ENCODE measurements at places on chromosomes 7 and 10.
A peak's percentile ranks its signal among the peaks of the same experiment; 100 is the strongest.

GRCh38 chr10:123485341-123485960 is 180.7 kb upstream of the GPR26 start:
- DNase-seq = no peak

- no peak for DNase-seq
Measured at GRCh38 chr7:77687100-77687746, 9.0 kb upstream of the RSBN1L start.

DNA sequence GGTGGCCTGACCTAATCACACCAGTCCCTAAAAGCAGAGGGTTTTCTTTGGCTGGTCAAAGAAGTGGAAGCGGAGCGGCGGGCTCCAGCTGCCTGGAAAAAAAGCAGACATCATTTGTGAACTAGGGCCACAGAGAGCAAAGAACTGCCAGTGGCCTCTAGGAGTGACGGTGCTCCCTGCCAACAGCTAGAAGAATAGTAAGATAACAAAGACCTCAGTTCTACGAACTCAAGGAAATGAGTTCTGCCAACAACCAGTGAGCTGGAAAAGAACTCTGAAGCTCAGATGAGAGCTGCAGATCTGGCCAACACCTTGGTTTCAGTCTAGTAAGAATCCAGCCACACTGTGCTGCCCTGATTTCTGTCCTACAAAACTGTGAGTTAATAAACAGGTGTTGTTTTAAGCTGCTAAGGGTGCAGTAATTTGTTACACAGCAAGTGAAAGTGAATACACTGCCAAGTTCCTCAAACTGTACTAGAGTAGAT is 178.0 kb downstream of the SRPK2 start:
- DNase-seq = no peak

DNA sequence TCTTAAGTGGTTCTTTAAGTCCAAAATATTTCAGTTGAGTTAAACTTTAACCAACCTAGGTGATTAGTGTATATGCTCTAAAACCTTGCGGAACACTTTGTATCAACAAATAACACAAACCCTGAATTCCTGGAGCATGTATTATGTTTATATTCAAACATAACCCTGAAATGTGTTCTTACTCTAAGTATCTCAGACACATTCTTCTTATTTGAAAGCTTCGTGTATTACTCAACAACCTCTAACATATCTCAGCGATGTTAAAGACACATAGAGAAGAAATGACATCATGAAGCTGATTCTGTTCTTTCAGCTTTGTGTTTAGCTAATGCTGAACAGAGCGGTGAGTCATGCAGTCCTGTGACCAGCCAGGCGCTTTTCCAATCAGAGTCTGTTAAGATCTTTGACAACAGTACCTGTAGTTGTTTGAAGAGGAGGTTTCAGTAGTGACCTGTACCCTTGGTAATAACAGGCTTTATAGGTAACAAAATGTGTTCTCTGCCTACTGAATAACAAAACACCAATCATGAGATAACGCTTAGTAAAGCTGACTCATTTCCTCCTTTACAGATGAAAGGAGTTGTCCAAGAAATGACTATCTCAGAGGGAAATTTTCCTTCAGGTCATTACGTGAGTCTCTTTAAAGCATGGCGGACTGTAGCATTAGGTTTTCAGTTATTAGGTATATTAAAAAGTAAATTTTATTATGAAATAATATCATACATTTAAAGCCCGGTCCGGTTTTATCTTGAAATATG is 67.3 kb upstream of the KLF6 start:
- DNase-seq = peak; percentile 59

- no peak for DNase-seq
Measured at GRCh38 chr7:39416866-39417265, 149.3 kb upstream of the YAE1 start.

GRCh38 chr10:71370031-71370430 is 26.7 kb upstream of the CDH23 start:
- DNase-seq = no peak

DNA sequence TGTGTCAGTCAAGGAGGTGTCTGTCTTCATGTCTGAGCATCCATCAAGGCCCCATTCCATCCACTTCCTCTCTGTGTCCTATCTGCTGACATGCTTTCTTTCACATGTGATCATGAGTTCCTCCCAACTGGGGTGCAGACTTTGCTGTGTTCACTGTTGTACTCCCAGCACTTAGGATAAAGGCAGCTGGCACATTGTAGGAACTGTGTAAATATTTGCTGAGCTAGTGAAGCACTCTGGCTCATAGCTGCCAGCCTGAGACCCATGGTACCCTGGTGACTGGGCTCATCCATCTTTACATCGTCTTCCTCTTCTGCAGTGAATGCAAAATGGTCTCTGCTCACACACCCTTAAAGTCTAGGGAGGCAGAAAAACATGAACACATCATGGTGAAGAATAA is 242.2 kb upstream of the IGFBP3 start:
- DNase-seq = no peak

GRCh38 chr10:124320778-124321432 is 97.8 kb downstream of the OAT start:
- no peak for DNase-seq

DNA sequence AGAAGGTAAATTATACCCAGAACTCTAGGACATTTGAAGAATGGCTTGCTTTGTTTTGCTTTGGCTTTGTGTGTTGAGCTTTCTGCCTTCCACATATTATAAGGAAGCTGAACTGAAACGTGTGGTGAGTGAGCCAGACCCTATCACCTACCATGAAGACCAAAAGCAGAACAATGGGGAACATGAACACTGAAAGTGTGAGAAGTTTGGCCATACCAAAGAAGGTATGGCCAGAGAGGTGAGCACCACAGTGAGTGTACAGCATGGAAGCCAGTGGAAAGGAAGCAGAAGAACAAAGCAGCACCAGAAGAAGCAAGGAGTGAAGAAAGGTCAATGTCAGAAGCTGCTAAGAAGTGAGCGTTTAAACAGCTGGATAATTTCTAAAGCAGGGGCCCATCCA is 59.7 kb upstream of the CCDC71L start:
- DNase-seq = no peak

DNA sequence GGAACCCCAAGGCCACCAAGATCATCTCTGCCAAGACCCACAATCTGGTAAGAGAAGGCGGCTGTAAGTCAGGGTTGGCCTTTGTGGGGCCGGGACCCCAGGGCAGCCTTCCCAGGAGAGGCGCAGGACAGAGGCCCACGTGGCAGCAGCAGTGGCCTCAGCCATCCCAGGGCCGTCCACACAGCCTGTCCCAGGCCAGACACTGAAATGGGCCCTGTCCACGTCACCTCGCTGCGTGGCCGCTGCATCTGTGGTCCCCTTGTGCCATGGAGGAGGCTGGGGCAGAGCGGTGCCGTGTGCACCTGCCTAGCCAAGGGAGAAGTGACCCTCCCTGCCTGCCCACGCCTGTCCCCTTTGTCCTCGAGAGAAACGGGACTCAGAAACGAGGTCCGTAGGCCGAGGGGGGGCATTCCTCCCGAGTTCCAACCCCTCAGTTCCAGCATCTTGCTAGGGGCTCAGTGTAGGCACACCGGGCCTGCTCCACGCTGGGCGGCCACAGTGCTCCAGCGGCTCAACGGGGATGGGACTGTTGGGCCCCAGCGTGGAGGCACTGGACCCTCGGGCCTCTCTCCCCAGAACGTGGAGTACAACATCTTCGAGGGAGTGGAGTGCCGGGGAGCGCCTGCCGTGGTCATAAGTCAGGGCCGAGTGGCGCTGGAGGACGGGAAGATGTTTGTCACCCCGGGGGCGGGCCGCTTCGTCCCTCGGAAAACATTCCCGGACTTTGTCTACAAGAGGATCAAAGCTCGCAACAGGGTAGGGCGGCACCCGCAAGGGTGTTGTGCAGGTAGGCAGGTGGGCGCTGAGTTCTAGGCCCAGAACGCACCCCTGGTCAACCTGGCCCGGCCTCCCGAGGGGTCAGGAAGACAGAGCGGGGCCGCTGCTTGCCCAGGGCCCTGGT is 15.6 kb downstream of the DPYSL4 start:
- no peak for DNase-seq

- no peak for DNase-seq
Measured at GRCh38 chr7:148579366-148579765, 11.2 kb upstream of the C7orf33 start.

GRCh38 chr10:62414359-62414758 is 40.2 kb downstream of the ZNF365 start:
- no peak for DNase-seq

GRCh38 chr10:95312986-95313495 is 22.2 kb upstream of the PDLIM1 start:
- no peak for DNase-seq

- no peak for DNase-seq
Measured at GRCh38 chr7:31864646-31865045, 177.6 kb downstream of the PPP1R17 start.
